ENCODE measurements at places on chromosomes 16 and 17.

GRCh38 chr17:65604070-65604469 lies 42.6 kb upstream of the AXIN2 start:
- no peak for DNase-seq

- no peak for DNase-seq
These were observed 4.6 kb upstream of the TAF15 start for GRCh38 chr17:35804658-35805192.

DNA sequence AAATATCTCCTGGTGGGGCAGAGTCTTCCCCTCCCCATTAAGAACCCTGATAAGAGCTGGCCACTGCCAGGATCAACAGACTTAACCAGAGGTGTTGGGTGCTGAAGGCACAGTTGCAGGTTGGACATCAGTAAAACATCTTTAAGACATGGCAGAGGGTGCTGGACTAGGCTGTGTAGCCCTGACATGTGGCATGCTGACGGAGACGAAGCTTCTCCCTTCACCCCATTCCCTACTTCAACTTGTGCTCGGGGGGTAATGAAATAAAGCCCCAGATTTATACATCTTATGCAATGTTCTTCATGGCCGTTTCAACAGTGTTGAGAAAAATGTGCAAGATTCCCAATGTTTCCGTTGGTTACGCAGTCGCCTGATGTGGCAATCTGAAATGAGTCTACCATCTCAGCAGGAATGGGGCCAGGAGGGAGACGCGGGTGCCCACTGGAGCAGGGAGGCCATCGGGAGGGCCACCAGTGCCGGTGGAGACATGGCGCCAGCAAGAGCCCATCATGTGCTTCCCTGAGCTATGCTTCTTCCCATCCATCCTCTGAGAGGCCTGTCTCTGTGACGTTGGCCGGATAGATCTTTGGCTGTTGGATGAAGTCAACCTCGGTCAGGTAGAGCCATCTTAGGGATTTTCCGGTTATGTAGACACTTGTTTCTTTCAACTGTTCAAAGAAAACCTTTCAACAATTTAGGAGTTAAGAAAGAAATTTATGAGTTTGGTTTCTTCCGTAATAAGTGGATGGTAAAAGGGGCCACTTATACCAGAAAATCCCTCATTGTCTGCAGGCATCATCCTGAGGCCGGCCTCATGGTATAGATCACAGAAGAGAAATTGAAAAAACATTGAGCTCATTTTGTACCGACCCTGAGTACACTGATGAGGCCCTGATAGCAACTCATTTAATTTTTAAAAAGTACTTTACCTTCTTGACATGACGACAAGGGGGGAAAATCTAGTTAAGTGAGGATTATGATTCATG lies 6.4 kb downstream of the IRF8 start:
- DNase-seq = no peak

GRCh38 chr17:81890447-81891302 lies 711 bp downstream of the ALYREF start:
- DNase-seq = no peak

DNA sequence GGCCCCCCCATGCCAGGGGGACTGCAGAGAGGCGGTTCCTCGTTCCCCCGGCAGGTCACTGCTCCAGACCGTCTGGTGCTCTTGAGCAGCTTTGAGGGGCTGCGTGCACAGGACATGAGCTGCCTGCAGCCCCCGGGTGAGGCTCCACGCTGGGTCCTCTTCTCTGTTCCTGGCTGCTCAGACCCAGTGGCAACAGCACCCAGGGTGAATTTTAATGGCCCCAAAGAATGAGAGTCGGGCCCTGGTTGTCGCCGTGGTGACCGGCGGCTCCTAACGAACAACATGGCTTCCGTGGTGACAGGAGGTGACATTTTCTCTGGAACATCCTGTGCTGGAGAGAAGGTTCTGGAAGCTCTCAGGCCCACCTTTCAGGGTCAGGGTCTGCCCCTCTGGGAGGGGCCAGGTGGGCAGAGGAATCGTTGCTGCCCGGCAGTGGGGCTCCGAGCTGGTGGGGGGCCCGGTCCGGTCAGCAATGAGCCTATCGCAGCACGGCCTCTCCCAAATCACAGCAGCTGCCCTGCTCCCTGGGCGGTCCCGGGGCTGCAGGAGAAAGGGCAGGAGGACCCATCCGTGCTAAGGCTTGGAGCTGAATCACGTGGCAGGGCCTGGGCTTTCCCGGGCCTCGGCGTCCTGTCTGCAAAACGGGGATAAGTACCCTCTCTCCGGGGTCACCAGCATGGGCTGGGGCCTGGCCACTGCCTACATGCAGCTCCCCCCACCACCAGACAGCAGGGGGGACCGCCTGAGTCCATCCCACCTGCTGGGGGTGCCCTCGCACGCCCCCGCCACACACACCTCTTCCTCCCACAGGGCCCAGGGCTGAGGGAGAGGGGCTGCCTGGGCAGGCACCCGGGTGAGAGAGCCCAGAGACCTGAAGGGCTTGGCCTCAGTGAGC lies 3.4 kb upstream of the C1QTNF8 start:
- no peak for DNase-seq

DNA sequence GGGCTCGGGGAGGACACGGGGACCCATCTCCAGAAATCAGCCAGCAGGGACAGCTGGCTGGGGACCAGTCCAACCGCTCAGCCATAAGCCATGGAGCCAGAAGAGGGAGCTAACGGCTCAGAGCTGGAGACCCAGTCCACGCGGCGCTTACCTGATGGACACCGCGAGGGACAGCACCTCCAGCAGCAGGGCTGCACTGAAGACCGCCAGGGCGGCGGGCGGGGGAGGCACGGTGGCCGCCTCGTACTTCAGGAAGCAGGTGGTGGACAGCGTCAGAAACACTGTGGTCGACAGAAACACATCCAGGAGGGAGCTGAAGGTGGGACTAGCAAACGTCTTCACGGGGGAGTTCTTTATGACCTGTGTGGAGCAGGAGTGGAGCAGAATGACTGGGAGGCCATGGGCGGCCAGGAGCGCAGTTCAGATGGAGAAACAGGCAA lies 102.6 kb upstream of the CREBBP start:
- DNase-seq = peak; percentile 73

- no peak for DNase-seq
These were observed 89.7 kb downstream of the WWOX start for GRCh38 chr16:78189121-78189520.

GRCh38 chr16:65769055-65769465 lies 597.4 kb upstream of the CDH5 start:
- no peak for DNase-seq

DNA sequence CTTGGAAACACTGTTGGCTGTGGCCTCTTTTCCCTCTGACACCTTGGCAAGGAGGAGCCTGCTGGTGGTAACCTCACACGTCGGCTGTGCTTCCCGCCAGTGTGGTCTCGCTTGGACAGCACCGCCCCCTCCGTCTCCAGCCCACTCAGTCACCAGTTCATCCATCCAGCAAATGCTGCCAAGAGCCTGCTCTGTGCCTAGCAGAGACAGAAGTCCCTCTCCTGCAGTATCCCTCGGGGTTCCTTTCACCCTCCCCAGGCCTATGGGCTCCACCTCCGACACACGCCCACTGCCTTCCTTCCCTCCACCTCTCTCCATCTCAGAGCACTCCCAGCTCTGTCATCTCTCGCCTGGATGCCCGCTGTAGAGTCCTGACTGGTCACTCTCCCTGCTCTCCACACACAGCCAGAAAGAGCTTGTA lies 12.3 kb downstream of the CACNG4 start:
- no peak for DNase-seq

DNA sequence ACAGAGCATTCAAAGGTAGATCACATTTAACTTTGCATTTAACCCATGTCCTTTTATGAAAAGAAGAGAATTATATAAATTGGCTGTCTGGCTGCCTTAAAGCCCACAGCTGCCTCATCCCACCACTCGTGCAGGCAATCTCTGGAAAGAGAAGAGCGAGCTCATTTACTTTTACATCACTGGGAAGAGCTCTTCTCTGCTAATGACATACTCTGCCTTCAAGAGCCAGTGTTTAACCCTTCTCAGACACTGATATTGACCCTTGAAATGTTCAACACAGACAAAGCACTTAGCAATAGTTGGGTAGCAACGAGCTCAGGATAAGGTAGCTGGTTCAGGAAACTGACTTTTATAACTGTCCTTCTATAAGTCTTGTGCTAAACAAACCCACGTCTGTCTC lies 6.8 kb downstream of the KRT38 start:
- no peak for DNase-seq

DNA sequence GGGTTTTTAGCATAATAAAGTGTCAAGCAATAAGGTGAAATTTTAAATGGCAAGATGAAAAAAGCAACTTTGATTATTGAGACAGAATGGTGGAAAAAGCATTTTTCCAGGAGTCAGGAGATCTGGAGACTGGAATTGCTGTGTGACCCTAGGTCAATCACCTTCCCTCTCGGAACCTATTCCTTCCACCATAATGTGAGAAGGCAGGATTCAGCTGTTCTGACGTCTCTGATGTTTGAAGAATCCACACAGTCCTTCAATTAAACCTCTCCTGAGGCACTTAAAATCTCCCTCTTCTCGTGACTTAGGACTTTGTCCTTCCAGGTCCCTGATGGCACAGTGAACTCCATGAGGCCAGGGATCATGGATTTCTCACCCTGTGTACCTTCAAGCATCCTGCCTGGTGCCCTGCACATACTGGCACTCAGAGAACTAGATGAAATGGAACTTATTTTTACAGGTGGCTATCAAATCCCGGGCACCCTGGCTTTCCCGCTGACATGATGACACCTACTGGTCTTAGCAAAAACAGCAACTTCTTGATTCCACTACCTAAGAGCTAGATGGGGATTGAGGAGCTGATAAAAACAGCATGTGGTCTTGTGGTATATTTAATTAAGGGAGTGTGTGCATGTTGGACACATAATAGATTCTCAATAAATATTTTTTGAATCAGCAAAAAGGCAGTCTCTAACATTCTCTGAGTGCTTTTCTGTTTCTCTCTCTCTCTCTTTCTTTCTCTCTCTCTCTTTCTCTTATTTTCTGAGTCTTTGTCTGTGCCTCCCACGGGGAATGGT lies 2.3 kb upstream of the CCDC182 start:
- no peak for DNase-seq

- DNase-seq = no peak
These were observed 8.1 kb downstream of the PHB1 start for GRCh38 chr17:49406421-49407061.

DNA sequence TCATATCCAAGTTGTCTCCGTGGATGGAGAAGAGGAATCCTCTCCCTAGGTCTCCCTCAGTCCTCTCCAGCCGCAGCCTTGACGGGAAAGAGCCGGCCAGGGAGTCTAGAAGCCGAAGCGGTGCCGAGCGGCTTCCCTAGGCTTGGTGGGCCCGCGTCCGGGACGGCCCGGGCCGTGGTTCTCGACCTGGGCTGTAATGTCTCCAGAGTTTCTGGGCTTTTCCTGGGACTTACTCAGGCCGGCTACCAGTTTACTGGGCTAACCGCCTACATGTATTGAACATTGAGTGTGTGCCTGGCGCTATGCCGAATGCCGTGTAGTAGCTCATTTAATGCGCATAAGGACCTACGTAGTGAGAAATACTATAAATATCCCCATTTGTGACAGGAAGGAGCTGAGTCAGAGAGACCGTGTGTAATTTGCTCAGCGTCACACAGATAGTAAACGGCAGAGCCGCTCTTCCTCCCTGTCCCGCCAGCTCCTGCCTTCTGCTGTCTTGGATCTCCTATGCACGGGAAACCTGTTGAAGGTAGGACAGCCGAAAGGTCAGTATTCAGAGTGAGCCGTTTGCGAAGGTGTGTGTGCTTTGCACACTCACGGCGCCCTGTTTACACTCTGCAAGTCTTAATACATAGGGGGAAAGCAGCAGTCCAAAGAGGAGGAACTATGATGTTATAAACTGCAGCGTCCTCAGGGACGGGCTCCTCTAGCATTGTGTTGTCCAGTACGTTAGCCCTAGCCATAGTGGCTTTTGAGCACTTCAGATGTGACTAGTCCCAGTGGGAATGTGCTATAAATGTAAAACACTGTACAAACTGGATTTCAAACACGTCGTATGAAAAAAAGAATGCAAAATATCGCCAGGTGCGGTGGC lies 723 bp upstream of the SPAG5 start:
- DNase-seq = no peak

DNA sequence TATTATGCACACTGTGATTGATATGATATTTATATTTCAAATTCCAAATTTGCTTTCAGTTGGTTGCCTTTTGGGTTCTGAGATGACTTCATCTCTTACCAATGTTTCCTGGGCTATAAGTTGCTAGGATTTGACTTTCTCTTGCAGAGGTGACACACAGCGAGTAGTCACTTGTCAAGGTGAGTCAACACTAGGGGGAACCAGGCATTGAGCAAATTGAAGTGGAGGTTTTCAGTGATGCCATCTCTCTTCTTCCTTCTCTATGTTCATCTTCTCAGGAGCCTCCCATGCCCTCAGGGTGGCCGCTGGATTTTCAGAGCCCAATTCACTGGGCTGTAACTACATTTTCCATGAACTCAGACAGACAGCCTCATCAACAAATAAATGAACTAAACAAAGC lies 6.0 kb upstream of the CPD start:
- no peak for DNase-seq

GRCh38 chr16:27853101-27853500 lies 210.4 kb downstream of the GSG1L start:
- DNase-seq = no peak

GRCh38 chr16:57133031-57133430 lies 40.6 kb downstream of the CPNE2 start:
- DNase-seq = no peak

- no peak for DNase-seq
These were observed 13.5 kb downstream of the COX6A2 start for GRCh38 chr16:31414706-31415105.

- peak; percentile 28 for DNase-seq
These were observed 570 bp upstream of the CFDP1 start for GRCh38 chr16:75433732-75434413.

- DNase-seq = peak; percentile 94
These were observed at the start of the genes KCTD19 and LRRC36 for GRCh38 chr16:67326472-67327309. TSS of gene KCTD19 (minus strand) at chr16:67326741. CDS start at chr16:67326707, 34 bp downstream. TSS of gene LRRC36 (plus strand) at chr16:67326815. CDS start at chr16:67326863, 48 bp downstream.

- peak; percentile 97 for DNase-seq
These were observed at the start of gene DDX5 for GRCh38 chr17:64506201-64506575. TSS of gene DDX5 (minus strand) at chr17:64506289. CDS start at chr17:64506119, 170 bp downstream.

GRCh38 chr16:64975821-64976220 lies 146.0 kb downstream of the CDH11 start:
- no peak for DNase-seq

GRCh38 chr17:10036511-10037061 lies 131.5 kb upstream of the RCVRN start:
- DNase-seq = no peak

DNA sequence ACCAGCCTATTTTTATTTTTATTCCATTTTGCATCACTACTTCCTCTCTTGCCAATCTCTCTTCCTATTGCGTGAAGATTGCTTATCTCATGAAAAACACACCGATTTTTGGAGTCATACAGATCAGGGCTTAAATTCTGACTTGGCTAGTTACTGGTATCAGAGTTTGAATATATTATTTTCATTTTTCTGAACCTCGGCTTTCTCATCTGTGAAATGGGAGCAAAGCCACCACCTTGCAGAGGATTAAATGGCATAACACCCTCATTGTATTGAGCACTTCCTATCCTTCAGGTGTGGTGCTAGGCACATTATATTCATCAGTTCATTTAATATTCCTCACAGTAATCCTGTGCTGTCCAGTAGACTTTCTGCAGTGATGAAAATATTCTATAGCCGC lies 208.8 kb downstream of the HAPSTR1 start:
- no peak for DNase-seq

GRCh38 chr17:80807882-80808281 lies 183.8 kb upstream of the CHMP6 start:
- no peak for DNase-seq
